ENCODE measurements at places on chromosomes 6 and 20. TPM values are rescaled to one million over a fixed set of nuclear protein-coding genes. Genes with fewer than 3 reads are reported as not detected.

Gene APOBEC2
- total RNA-seq: not detected

Gene PXDC1
- 2.4 TPM for total RNA-seq

- H3K27ac ChIP-seq: peak overlapping the region; percentile 93
- no peak for DNase-seq
- peaks cover 73% of the 10 kb centered on the region for H3K4me1 ChIP-seq
- peak overlapping the region; percentile 61 for H3K4me3 ChIP-seq
Observed at GRCh38 chr6:107713563-107713962, 110.5 kb downstream of the SCML4 start.

GRCh38 chr6:2155206-2155605 is 90.2 kb downstream of the GMDS start:
- no peaks in the 10 kb centered on the region for H3K27me3 ChIP-seq
- H3K4me1 ChIP-seq: peaks cover 22% of the 10 kb centered on the region
- H3K27ac ChIP-seq: no peak overlapping the region
- H3K36me3 ChIP-seq: no peaks in the 10 kb centered on the region
- no peak overlapping the region for H3K4me3 ChIP-seq

Gene RSPO4
- not detected for total RNA-seq

GRCh38 chr6:32460528-32460927 is 20.8 kb downstream of the HLA-DRA start:
- H3K36me3 ChIP-seq: no peaks in the 10 kb centered on the region
- no peak overlapping the region for H3K27ac ChIP-seq
- peaks cover 6% of the 10 kb centered on the region for H3K4me1 ChIP-seq
- peaks cover 46% of the 10 kb centered on the region for H3K27me3 ChIP-seq
- DNase-seq: no peak
- H3K4me3 ChIP-seq: no peak overlapping the region

- no peak overlapping the region for H3K27ac ChIP-seq
- DNase-seq: no peak
- no peak overlapping the region for H3K4me3 ChIP-seq
- no peaks in the 10 kb centered on the region for H3K27me3 ChIP-seq
- H3K4me1 ChIP-seq: peaks cover 3% of the 10 kb centered on the region
Observed at GRCh38 chr6:113694278-113695077, 162.7 kb upstream of the MARCKS start.

Gene ZKSCAN8
- total RNA-seq: 17.5 TPM

Data from activated CD4-positive, alpha-beta T cell treated with anti-CD3 and anti-CD28 coated beads for 36 hours (primary cell).